Cerebellum (tissue), 4 donors: ENCODE measurements at places on chromosomes 1 and 21. TPM values are rescaled to one million over a fixed set of nuclear protein-coding genes. Genes with fewer than 3 reads are reported as not detected.

The RIPK4 gene
- total RNA-seq, result 0.18 TPM

The HSD3B1 gene
- not detected for total RNA-seq

The TMEM82 gene
- not detected for total RNA-seq

The SDCCAG8 gene
- total RNA-seq, result 34.9 TPM

The STYXL2 gene
- 0.36 TPM for total RNA-seq

The C2CD2 gene
- 16.4 TPM for total RNA-seq

The MMEL1 gene
- total RNA-seq, result 1.3 TPM

The TRAF3IP3 gene
- total RNA-seq, result 0.27 TPM

The ADCY10 gene
- total RNA-seq, result 0.27 TPM

The KRTAP19-3 gene
- not detected for total RNA-seq

The LRRC3 gene
- 6.4 TPM for total RNA-seq

The PRPF38B gene
- 25.0 TPM for total RNA-seq

The SLAMF6 gene
- total RNA-seq, result not detected

The PDZK1IP1 gene
- not detected for total RNA-seq

The FAM131C gene
- 1.8 TPM for total RNA-seq

The KRTAP19-1 gene
- not detected for total RNA-seq

The NTNG1 gene
- 16.8 TPM for total RNA-seq

The TLCD4 gene
- total RNA-seq, result 19.0 TPM

The TRIM67 gene
- total RNA-seq, result 29.4 TPM

The HSPB7 gene
- total RNA-seq, result 0.36 TPM

The C1orf94 gene
- 0.45 TPM for total RNA-seq

The DVL1 gene
- total RNA-seq, result 46.0 TPM

The GRHL3 gene
- total RNA-seq, result 1.2 TPM

The TMPRSS15 gene
- 0.18 TPM for total RNA-seq

The COL6A1 gene
- total RNA-seq, result 88.8 TPM

The RBM15 gene
- total RNA-seq, result 62.4 TPM

The TDRD5 gene
- total RNA-seq, result 6.0 TPM

The ASPM gene
- total RNA-seq, result 25.3 TPM

The HEYL gene
- 0.82 TPM for total RNA-seq

The C1QTNF12 gene
- 0.45 TPM for total RNA-seq

The ACTL8 gene
- total RNA-seq, result not detected

The HCN3 gene
- 12.9 TPM for total RNA-seq
